ENCODE measurements at places on chromosomes 4 and X. TPM values are rescaled to one million over a fixed set of nuclear protein-coding genes. Genes with fewer than 3 reads are reported as not detected.

PROM1 gene
- 43.0 TPM for total RNA-seq

XKRX gene
- 1.4 TPM for total RNA-seq

PAGE2B gene
- not detected for total RNA-seq

GRCh38 chr4:120078216-120078615, 11.6 kb upstream of the MAD2L1 start:
- peaks cover 13% of the 10 kb centered on the region for H3K4me1 ChIP-seq
- no peak overlapping the region for H3K27ac ChIP-seq
- no peaks in the 10 kb centered on the region for H3K27me3 ChIP-seq

GRCh38 chr4:7390906-7391636, 43.7 kb downstream of the PSAPL1 start:
- no peak overlapping the region for H3K27ac ChIP-seq
- peaks cover 35% of the 10 kb centered on the region for H3K4me1 ChIP-seq
- DNase-seq = no peak
- no peaks in the 10 kb centered on the region for H3K27me3 ChIP-seq
- no peaks in the 10 kb centered on the region for H3K36me3 ChIP-seq

Measured in neural progenitor cell (in vitro differentiated cells).